Activated CD4-positive, alpha-beta T cell treated with anti-CD3 and anti-CD28 coated beads, Interleukin-2, Interleukin-6, amounts not matched to agents 100 ng/mL and 50 ng/mL, durations not matched to agents 16 hours and 8 hours (primary cell): ENCODE measurements at places on chromosomes 4 and X.

DNA sequence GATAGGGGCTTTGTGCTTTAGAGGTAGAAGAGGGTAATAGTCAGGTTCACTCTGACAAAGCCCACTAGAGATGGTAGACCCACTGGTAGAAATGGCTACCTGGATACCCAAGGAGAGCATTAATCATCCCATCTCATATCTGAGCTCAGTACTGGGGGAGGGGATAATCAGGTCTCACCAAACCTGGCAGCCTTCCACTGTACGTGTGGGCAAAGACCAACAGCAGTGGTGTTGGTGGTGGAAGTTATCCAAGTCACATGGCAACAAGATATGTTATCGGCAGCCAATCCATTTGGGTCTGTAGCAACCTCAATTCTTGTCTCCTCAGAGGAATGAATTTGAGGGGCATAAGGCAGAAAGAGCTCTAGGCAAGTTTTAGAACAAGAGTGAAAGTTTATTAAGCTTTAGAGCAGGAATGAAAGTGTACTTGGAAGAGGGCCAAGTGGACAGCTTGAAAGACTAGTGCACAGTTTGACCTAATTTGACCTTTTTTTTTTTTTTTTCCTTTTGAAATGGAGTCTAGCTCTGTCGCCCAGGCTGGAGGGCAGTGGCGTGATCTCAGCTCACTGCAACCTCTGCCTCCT is 67.0 kb upstream of the CXCL13 start:
- no peak for DNase-seq

DNA sequence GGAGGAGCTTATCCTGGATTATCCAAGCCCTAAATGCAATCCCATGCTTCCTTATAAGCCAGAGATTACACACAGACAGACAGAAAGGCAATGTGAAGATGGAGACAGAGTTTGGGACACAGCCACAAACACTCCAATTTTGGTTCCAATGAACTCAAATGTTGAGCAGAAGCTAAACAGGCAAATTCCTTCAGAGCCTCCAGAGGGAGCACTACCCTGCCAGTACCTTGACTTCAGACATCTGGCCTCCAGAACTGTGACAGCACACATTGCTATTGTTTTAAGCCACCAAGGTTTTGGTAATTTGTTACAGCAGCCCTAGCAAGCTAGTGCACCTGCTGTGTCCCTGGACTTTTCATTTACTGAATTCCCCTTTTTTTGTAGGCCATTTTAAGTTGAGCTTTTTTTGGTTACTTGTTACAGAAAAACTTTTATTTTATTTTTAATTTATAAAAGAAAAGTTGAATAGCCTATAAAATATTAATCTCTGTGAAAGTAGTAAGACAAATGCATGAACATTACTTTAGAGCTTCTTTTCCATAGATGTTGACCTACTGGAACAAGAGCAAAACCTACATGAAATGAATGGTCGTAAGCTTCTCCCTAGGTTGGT is 33.4 kb upstream of the SRD5A3 start:
- DNase-seq, result peak; percentile 34

GRCh38 chr4:73603271-73603710 is 16.9 kb downstream of the RASSF6 start:
- no peak for DNase-seq

DNA sequence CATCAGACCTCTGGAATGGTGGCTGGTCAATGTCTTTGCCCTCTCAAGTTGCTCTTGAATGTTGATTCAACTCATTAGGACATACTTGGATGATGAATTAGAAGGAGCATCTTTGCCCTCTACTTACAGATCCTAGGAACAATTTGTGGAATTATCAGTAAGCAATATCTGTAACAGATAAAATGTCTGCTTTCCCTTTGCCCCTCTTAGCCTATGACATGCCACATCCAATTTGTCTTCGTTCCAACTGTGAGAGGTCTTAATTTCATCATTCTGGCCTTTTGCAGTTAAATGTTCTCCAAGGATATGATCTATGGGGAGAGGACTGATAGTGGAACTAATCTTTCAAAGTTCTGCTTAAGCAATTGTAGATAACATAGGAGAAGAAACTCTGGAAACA is 148.3 kb downstream of the PDE5A start:
- no peak for DNase-seq

DNA sequence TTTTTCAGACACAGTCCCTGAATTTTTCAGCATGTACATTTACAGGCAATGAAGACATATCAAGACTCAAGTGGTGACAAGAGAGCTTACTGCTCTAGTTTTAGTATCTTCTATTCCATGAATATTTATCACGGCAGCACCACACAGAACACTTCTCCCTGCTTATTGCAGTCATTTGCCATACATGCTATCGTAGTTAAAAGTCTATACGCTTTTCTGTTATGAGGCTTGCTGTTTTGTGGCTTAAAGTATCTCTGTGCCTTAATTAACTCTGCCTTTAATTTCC is 65.4 kb upstream of the GK2 start:
- DNase-seq, result no peak
